ENCODE measurements at places on chromosomes 2 and 18.

- DNase-seq, result no peak
Observed at GRCh38 chr2:11187731-11188130, 32.5 kb downstream of the SLC66A3 start.

GRCh38 chr2:201827621-201828020 lies 21.3 kb downstream of the CDK15 start:
- DNase-seq, result no peak

- no peak for DNase-seq
Observed at GRCh38 chr18:57744211-57744694, 58.9 kb downstream of the ATP8B1 start.

DNA sequence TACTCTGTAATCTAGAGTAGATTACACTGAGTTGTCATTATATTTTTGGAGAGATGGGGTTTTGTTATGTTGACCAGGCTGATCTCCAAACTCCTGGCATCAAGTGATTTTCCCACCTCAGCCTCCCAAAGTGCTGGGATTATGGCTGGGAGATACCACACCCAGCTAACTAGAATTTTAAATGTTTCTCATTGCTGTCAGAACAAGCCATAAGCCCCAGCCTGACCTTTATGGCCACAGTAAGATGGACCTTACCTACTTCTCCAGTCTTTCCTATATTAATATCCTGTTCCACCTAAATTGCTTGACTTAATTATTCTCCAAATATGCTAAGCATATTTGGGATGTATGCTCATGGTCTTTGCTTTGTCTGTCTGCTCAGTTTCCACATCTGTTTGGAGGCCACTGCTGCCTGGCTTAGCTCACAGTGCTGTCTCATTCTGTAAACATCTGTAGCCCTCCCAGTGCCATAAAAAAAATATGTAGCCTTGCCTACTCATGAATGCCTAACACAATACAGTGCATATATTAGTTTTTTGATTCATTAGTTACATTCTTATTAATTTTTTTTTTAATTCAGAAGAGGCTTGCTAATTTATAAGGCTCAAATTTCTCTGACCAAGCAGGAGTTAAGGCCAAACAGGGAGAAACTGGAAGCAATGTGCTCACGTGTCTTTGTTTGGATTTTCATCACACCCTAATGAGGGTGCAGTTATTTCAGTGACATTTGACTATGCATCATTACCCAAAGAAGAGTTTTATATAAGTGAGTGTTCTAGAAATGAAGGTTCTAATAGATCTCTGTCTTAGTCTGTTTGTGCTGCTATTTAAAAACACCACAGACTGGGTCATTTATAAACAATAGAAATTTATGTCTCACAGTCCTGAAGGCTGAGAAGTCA lies 45.3 kb upstream of the PSME4 start:
- no peak for DNase-seq

DNA sequence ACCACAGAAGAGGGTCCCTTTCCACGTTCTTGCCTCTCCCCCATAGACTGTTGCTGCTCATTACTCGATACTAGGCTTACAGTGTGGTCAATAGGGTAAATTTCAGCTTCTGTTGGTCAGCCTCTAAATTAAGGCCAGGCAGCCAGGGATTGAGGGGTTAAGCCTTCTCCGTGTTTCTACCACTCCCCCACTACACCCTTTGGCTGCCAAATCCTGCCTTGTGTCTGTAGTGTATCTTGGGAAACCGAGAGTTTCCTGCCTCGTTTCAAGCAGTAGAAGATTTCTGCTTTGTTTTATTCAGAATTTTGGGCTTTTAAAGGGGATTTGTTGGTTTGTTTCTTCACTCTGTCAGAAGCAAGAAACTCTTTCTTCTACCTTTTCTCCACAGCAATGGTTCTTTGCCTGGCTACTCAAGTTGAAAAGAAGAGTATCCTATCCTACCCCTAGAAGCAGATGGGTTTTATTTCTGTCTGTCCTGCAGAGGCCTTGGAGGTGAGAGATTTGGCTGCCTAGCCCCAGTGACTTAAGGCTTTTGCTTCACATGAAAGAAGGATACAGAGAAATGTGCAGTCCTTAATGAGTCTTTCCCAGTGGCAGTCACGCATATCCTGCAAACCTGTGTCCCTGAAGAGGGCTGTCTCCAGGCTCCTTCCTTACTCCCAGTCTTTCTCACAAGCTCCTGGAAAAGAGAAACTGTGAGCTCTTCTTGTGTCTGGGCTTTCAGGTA lies 261.5 kb upstream of the TANK start:
- DNase-seq, result no peak

- DNase-seq, result no peak
Observed at GRCh38 chr2:28544922-28545589, 49.2 kb downstream of the PLB1 start.

DNA sequence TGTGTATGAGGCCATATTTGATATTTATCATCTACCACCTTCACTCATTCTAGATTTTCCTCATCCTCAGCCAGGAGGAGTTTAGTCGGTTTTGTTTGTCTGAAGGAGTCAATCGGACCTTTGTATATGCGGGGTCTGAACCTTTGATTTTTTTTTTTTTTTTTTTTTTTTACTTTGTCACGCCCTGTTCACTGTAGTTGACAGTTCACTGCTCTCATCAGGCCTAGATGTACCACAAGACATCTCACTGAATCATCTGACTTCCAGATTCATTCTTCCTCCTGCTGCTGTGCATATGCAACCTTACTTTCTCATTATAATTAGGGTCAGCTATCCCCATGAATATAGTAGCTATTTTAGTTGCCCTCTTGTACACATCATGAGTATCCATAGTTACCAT lies 133.2 kb downstream of the ARHGAP15 start:
- no peak for DNase-seq
